ENCODE measurements at places on chromosomes 7 and 10.

DNA sequence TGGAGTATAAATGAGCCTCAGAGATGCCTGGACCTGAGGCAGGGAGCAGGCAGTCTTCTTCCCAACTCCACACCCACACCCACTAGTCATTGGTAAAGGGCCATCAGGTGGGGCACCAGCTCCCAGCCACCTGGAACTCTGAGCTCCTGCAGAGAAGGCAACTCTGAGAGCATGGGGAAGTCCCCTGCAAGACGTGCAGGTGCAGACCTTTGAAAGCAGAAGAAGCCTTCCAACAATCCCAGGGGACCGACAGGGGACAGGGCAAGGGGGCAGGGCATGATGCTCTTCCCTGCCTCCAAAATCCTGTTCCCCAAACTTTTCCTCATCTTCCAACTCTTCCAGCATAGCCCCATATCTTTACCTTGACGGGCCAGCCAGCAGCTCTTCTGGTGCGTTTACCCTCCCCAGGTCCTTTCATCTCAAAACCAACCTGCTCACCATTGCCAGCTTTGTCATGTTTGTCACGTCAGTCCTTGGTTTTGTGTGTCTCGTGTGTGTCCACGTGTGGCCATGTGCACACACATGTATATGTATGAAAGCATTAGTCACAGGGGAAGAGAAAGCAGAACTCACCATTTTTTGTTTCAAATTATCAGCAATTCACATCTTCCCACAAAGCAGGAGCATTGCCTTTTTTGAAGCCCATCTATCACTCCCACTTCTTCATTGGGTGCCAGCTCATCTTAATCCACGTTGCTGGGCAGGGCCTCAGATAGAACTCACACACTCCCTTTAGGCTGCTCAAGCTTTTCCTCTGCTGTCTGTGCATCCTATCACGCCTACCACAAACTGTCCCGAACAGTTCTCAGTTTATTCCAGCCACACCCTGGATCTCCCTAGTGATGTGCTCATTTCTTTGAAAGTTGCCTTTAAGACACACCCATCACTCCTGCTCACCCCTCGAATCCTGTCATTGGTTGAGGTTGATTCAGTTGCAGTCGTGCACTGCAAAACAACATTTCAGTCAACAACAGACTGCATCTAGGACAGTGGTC is 41.0 kb upstream of the AMPH start:
- no peak for DNase-seq

- no peak for DNase-seq
These were observed 62.8 kb upstream of the GPR158 start for GRCh38 chr10:25112016-25112415.

GRCh38 chr10:26821699-26822570 is 38.8 kb downstream of the ABI1 start:
- DNase-seq: no peak

- DNase-seq: no peak
These were observed 200.6 kb downstream of the CHCHD3 start for GRCh38 chr7:132881317-132881716.

DNA sequence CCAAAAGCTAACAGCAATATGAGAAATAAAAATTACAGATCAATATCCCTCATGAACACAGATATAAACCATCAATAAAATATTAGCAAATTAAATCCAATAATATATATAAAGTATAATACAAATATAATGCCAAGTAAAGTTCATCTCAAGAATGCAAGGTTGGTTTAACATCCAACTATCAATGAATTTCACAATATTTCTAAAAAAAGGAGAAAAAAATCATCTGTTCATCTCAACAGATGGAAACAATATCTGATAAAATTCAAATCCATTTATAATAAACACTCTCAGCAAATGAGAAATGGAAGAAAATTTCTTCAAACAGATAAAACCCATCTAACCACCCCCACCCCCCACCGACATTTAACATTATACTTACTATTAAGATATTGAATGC is 86.9 kb downstream of the SIRT1 start:
- DNase-seq: no peak

GRCh38 chr10:15370212-15370855 is 755 bp downstream of the FAM171A1 start:
- DNase-seq: no peak

DNA sequence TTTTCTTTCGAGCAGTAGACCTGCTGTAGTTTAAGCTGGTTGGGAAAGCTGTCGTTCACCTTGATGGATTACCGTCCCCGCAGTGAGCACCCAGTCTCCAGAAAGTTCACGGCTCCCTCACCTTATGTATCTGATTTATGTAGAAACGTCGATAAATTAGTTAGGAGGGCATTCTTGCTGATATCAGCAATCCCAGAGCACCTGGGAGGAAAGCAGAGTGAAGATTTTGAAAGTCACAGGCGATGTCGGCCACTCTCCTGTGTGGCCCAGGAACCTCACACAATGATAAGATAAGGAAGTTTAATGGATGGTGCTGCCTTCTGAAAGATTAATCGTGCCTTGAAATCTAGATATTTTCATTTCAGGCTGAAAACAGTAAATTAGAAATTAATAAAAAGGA is 336.8 kb downstream of the DPP6 start:
- DNase-seq: no peak

GRCh38 chr7:116957874-116958273 is 4.6 kb downstream of the ST7 start:
- no peak for DNase-seq

GRCh38 chr10:43867667-43868565 is 219.2 kb upstream of the ZNF32 start:
- peak; percentile 76 for DNase-seq

DNA sequence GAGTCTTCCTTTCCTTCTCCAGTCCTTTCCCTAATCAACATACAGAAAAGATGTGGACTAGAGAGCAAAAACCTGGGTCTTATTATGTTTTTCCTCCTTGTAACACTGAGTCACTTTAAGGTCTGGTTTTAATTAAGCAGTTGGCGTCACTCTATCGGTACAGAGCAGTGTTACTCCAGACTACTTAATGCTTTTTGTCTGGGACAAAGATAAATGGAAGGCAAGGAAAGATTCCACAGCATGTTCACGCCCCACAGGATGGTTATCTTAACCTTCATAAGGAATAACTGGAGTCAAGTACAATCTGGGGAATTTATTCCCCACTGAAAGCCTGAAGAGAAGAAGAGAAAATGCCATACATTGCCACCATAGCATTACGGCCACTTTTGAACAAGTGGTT is 145.7 kb downstream of the ELAPOR2 start:
- peak; percentile 39 for DNase-seq

- no peak for DNase-seq
These were observed 728.3 kb downstream of the SORCS1 start for GRCh38 chr10:106436123-106436715.

GRCh38 chr10:58335306-58336005 is 650 bp downstream of the UBE2D1 start:
- DNase-seq: no peak

DNA sequence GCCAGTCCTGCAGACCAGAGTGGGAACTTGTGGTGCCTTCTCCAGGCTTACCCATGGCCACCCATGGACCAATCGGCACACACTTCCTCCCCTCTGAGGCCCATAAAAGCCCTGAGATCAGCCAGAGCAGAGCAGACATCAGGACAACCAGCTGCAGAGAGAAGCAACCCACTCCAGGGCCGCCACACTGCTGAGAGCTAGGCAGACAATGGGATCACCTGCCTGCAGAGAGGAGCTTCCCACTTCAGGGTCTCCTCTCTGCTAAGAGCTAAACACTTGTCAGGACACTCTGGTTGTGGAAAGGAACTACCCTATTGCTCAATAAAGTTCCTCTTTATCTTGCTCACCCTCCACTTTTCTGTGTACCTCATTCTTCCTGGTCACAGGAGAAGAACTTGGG is 34.0 kb downstream of the C7orf25 start:
- no peak for DNase-seq

- DNase-seq: peak; percentile 48
These were observed 54.1 kb downstream of the MTERF1 start for GRCh38 chr7:91826377-91826776.

- DNase-seq: no peak
These were observed 19.7 kb downstream of the PDGFA start for GRCh38 chr7:499853-500485.

GRCh38 chr7:85341973-85342372 is 155.1 kb upstream of the SEMA3D start:
- no peak for DNase-seq

DNA sequence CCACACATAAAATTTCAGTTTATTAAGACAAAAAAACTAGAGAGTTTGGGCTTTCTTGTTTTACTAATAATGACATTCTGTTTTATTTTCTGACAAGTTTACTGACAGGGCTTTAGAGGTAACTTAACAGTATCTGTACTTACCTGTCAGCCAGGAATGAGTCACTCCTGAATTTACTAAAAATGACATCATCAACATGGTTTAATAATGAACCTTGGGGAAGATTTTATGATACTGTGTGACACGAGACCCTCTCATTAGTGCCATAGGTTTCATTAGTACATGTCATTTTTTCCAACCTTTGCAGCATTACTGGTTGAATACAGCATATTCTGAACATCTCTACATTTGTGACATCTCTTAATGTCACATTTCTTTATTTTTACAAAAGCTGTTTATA is 131.1 kb downstream of the KCND2 start:
- DNase-seq: no peak

- DNase-seq: no peak
These were observed 192.3 kb downstream of the REEP3 start for GRCh38 chr10:63713191-63714144.

DNA sequence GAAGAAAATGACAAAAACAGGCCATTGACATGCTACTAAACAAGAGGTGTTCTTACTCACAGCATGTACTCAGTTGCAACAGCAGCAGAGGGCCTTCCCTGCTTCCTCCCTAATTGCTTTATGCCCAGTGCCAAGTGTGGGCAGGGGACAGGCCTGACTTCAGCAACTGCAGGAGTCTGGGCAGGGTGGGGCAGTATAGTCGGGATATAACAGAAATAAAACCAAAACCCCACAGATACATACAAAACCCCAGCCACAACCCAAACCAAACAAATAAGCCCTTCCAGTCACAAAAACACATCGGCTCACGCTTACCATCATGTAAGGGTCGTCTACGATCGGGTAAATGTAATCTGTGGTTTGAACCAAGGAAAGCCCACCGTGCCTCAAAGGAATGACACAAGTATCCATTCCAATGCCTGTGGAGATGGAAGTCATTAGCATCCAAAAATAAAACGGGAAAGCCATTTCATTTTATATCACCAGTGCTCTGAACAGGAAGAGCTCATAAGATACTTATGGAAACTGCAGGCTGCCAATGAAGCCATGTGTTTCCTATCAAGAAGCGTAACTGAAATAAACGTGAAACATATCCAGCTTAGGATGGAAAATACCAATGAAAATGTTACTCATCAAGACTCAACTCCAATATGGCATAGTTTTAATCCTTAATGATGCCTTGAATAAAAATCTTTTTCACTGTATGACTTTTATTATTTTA is 9.5 kb downstream of the SEPHS1 start:
- DNase-seq: peak; percentile 36

- no peak for DNase-seq
These were observed 718 bp downstream of the DYNC2I1 start for GRCh38 chr7:158856883-158857668.

DNA sequence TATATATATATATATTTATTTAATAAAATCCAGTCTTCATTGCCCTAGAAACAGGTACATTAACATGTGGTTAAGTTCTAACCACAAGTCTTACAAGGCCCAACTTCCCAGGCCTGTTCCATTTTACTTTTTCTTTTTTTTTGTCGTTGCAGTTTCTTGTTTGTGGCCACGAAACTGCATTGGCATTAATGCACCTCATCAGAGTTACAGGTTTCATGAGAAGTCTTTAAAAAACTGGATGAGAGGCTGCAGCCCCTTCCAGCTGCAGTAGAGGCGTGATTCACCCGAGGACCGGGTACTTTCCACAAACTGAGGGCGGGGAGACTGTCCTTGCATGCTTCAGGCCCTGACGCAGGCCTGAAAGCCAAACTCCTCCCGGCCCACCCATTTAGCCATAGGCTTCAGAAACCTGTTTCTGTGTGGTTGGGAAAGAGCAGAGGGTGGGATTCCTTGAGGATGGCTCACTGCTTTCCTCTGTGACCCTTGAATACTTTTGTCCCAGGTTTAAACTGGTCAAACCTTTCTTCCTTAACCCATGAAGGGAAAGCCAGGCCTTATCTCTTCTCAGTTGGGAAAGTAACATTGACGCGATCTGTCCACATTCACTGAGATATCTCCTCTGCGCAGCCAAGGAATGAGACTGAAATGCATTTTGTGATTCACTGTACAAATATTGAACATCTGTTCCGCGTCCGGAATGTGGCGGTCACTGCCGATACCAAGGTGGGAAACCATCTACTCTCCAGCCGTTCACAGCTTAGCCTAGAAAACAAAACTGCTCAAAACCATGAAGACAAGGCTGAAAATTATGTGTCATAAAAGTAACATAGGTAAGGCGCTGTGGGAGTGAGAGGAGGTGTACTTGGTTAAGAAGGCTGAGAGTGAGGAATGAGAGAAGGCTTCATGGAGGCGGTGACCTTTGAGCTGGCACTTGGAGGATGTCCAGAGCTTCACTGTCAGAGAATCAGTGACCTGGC is 311.7 kb downstream of the GATA3 start:
- DNase-seq: no peak

DNA sequence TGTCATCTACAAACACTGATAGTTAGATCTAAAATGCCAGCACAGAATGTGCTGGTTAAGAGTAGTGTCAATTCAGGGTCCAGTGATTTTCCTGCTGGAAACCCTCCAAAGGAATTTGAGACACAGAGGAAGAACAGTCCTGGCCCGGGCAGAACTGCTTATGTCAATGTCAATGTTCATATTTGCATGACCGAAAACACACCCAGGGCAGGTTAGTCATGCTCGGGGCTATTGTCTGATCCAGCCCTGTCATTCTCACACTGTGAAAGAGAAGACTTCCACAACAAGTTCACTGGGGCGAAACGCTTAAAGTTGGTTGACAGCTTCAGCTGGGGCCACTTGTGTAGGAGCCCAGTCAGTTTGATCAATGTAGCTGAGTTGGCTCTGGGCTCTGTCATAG is 139.3 kb downstream of the C1GALT1 start:
- DNase-seq: no peak

GRCh38 chr7:132782777-132783640 is 206.7 kb upstream of the PLXNA4 start:
- peak; percentile 49 for DNase-seq

- no peak for DNase-seq
These were observed 20.0 kb downstream of the VSIR start for GRCh38 chr10:71753091-71753959.

DNA sequence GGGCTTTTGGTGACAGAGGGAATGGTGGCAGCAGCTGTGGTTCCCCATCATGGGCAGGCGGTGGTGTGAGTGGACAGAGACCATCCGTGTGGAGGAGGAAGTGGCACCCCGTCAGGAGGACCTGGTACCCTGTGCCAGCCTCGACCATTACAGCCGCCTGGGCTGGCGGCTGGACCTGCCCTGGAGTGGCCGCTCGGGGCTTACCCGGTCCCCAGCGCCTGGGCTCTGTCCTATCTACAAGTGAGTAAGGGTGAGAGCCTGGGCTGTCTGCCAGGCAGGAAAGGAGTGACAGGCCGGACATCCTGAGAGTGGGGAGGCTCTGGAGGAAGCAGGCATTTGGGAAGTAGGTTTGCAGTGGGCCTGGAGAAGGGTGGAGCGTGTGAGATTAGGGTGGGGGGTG is 2.9 kb upstream of the ZNF467 start:
- no peak for DNase-seq
